ENCODE measurements at places on chromosomes 6 and 20.

DNA sequence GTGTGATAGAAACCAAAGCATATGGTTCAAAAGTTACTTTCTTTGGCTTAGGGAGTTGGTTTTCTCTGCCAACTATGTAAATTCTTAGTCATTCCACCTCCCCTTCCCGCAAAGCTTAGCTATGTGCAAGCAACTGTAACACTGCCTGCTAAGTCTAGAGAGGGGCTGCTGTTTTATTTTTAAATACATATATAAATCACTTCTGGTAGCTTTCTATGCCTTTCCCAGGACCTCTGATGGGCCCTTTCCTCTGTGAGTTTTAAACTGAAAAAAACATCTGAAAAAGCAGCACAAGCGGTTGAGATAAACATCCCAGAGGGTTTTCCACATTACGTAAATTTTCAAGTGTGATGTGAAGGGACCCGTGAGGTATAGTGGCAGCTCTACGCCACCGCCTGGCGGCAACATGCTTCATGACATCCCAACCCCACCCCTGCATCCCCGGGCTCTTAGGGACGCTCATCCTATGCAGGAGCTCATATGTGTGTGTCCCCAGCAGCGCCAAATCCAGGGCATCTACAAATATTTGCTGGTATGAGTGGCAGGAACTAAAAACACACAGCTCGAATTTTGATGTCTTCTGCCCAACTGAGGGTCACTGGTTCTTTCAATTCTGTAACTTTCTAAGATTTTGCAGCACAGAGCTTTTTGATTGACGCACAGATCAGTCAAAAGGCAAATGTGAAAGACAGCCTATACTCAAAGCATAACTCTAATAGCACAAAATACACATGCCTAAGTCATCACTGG is 12.7 kb downstream of the SAYSD1 start:
- no peak for DNase-seq

- no peak for DNase-seq
These were observed 28.8 kb downstream of the RWDD2A start for GRCh38 chr6:83221889-83222479.

- no peak for DNase-seq
These were observed 82.4 kb downstream of the ZNF292 start for GRCh38 chr6:87237804-87238203.

DNA sequence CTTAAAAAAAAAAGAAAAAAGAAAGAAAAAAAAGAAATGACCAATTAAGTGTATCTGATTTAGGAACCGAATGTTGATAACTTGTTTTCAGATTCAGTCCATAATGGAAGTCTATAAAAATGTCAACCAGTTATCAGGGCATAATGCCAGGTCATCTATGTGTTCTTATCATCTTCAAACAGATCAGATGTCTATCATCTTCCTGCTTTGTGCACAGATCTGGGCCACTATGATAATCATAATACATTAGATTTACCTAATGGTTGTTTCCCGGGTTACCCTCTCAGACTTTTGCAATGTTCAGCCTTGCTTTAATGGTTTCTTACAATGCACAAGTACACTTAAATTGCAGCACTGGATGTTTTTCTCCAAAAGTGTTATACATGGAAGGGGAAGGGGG is 100.6 kb downstream of the NKAIN2 start:
- DNase-seq: no peak

DNA sequence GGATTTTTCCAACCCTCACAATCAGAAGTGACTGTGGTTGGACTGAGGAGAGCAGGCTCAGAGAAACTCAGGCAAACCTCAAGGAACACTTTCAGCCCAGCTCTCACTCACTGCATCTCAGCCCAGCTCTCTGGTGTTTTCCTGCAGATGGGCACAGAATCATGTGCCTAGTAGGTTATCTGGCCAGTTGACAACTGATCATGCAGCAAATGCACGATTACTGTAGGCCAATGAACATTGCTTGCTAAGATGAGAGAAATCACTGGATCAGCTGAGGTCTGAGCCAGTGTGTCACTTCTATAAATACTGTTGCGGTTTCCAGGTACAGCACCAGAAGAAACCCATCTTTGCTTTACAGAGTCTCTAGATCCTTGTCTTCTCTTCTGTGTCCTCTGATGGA is 540.5 kb downstream of the CD83 start:
- DNase-seq: no peak

DNA sequence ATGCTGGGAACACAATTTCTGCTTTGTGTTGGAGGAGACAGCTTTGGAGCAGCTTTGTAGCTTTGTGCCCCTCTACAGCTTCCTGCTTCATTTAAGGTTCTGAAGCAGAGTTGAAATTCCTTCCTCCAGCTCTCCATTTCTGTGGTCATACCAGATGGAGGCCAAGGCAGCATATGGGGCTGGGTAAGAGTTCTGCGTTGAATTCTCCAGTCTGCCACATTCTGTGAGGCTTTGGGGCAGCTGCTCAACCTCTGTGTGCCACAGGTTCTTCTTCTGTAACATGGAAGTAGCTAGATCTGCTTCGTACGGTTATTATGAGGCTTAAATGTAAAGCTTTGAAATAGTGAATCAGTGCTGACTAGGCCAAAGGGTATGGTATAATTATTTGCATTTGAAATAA is 2.9 kb upstream of the TRIM26 start:
- DNase-seq: no peak

- no peak for DNase-seq
These were observed 588.4 kb upstream of the CITED2 start for GRCh38 chr6:139962654-139963347.

DNA sequence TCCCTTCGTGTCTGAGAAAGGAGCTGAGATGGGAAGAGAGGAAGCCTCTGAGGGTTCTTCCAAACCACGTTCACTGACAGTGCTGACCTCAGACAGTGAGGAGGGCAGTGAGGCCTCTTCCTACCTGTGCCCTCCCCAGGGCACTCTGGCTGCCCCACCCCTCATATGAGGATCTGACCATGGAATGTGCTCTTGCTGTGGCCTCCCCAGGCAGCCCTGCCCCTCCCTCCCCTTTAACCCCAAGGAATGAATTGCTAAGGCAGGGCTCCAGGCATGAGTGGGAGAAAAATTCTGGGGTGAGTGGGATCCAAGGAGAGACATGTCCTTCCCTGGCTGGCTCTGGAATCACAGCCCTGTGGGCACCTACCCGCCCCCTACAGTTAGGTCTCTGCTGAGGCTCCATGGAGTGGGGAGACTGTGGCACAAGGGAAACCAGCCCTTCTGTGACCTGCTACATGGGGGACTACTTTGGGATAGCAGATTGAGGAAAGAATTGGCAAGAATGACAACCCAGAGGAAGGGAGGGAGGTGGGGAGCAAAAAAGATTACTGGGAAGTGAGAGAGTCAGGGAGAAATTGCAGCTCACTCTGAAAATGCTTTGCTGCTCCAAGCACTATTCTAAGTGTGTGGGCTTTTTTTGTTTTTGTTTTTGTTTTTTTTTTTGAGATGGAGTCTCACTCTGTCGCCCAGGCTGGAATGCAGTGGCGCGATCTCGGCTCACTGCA is 29.4 kb downstream of the TNXB start:
- DNase-seq: no peak

- no peak for DNase-seq
These were observed 164.5 kb downstream of the ATXN1 start for GRCh38 chr6:16596616-16597331.

DNA sequence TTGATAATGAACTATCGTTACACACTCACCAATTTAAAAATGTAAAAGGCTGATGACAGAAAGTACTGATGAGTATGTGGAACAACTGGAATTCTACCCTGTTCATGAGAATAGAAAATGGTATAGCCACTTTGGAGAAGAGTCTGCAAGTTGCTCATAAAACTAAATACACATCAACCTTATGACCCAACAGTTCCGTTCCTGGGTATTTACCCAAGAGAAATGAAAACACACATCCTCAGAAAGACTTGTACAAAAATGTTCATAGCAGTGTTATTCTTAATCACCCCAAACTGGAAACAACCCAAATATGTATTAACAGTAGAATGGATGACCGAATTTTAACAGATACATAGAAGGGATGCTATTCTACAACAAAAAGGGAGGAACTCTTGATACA is 145.7 kb upstream of the LRFN2 start:
- no peak for DNase-seq

- no peak for DNase-seq
These were observed 15.7 kb upstream of the FAM83C start for GRCh38 chr20:35307666-35308653.

- no peak for DNase-seq
These were observed 44.6 kb upstream of the HDDC2 start for GRCh38 chr6:125346201-125346925.
